Glutamatergic neuron (in vitro differentiated cells): ENCODE measurements at places on chromosomes 4 and X. TPM values are rescaled to one million over a fixed set of nuclear protein-coding genes. Genes with fewer than 3 reads are reported as not detected.

HAND2 gene
- not detected for total RNA-seq

GRCh38 chrX:127571834-127572233, 480.4 kb downstream of the ACTRT1 start:
- H3K27me3 ChIP-seq: no peaks in the 10 kb centered on the region
- no peaks in the 10 kb centered on the region for H3K36me3 ChIP-seq
- no peak overlapping the region for H3K27ac ChIP-seq
- no peaks in the 10 kb centered on the region for H3K4me1 ChIP-seq
- DNase-seq: no peak
- H3K4me3 ChIP-seq: no peak overlapping the region

TRIM75 gene
- total RNA-seq: 0.29 TPM

REELD1 gene
- not detected for total RNA-seq

DNA sequence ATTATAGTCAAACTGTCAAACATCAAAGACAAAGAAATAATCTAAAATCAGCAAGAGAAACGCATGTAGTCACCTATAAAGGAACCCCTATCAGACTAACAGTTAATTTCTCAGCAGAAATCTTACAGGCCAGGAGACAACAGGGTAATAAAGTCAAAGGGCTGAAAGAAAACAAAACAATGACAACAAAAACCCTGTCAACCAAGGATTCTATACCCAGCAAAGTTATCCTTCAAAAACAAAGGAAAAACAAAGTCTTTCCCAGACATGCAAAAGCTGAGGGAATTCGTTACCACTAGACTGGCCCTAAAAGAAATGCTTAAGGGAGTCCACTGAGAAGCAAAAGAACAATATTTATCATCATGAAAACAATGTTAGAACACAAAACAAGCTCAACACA, 22.1 kb downstream of the TMEM154 start:
- H3K27me3 ChIP-seq: peaks cover 3% of the 10 kb centered on the region
- no peak for DNase-seq
- H3K27ac ChIP-seq: no peak overlapping the region

CT45A10 gene
- not detected for total RNA-seq

- no peak for DNase-seq
- H3K27ac ChIP-seq: peak overlapping the region; percentile 53
- H3K4me1 ChIP-seq: peaks cover 14% of the 10 kb centered on the region
Measured at GRCh38 chr4:121712783-121713182, 16.0 kb upstream of the ANXA5 start.

AMTN gene
- total RNA-seq: not detected

DNA sequence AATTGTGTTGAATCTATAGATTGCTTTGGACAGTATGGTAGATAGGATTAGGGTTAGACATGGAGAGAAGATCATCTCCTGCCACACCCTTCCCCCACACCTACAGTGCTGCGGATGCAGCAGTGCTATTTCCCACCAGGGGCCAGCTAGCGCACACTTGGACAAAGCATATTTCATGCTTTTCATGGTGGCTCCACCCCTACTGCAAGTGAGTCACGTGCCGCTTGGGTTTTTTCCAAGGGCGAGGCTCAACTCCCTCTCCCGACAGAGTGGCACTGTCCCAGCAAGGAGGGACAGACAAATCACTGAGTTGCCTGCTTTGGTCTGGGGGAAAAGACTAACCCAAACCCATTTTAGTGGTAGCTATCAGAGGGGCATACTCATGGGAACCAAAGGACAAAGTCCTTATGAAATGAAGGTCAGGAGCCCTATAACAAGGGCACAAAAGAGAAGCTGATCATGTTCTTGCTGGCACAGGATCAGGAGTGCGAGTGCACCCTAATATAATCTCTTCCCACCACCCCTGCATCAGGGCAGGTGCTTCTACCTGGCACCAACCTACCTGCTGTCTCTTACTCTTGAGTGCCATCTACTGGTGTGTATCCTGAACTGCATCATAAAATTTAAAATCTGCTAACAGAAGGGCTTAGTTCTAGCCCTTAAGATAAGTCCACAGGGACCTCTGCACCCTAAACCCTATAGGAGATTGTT, 55.1 kb upstream of the PGAM4 start:
- no peak overlapping the region for H3K27ac ChIP-seq
- DNase-seq: no peak
- H3K27me3 ChIP-seq: no peaks in the 10 kb centered on the region
- H3K36me3 ChIP-seq: no peaks in the 10 kb centered on the region

GRCh38 chr4:164866817-164867490, 10.0 kb upstream of the APELA start:
- peaks cover 2% of the 10 kb centered on the region for H3K4me1 ChIP-seq
- H3K36me3 ChIP-seq: no peaks in the 10 kb centered on the region
- no peak overlapping the region for H3K27ac ChIP-seq
- DNase-seq: no peak
- no peak overlapping the region for H3K4me3 ChIP-seq
- H3K27me3 ChIP-seq: no peaks in the 10 kb centered on the region

GRCh38 chrX:133674726-133675470, 259.6 kb upstream of the GPC4 start:
- no peaks in the 10 kb centered on the region for H3K27me3 ChIP-seq
- no peak overlapping the region for H3K27ac ChIP-seq
- no peak for DNase-seq
- peaks cover 15% of the 10 kb centered on the region for H3K4me1 ChIP-seq
- no peaks in the 10 kb centered on the region for H3K36me3 ChIP-seq
- no peak overlapping the region for H3K4me3 ChIP-seq

AFM gene
- total RNA-seq: not detected

BCLAF3 gene
- total RNA-seq: 22.3 TPM

CHM gene
- total RNA-seq: 25.2 TPM

GRCh38 chrX:57282568-57282967, 3.9 kb upstream of the FAAH2 start:
- DNase-seq: no peak
- H3K27me3 ChIP-seq: no peaks in the 10 kb centered on the region
- no peak overlapping the region for H3K4me3 ChIP-seq
- no peak overlapping the region for H3K27ac ChIP-seq

DNA sequence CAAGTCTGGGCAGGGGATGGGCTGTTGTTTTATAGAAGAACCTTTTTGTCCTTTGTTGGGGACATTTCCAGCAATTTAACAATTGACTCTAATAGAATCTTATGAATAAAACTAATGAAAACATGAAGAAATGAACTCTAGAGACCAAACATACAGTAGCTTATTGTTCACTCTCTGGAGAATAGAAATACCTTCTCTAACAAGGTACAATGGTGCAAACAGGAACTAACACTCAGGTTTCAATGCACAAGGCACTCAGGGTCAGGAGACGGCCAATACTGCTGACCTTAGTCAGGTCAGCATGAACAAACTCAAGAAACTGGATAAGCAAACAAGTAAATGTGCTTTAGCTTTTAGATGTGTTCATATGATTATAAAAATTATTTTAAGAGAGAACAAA, 39.6 kb upstream of the FBXW7 start:
- H3K4me3 ChIP-seq: no peak overlapping the region
- peaks cover 3% of the 10 kb centered on the region for H3K4me1 ChIP-seq
- no peaks in the 10 kb centered on the region for H3K27me3 ChIP-seq
- no peaks in the 10 kb centered on the region for H3K36me3 ChIP-seq

DNA sequence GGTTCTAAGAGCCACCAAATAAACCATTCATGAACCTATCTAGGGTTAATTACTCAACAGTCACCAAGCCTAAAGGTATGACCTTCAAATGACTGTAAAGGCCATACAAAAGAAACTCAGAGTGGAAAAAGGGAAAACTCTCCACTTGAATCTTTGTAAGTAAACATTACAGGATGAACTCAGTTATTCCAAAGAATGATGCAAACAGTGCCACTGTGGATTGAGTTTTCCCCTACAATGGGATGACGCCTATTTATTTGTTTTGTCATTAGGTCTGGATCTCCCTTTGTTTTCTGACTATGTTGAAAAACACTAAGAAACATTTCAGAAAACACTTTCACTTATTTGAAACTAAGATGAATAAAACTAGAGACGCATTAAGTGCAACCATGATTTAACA, 12.7 kb downstream of the NUDT6 start:
- DNase-seq: no peak
- no peak overlapping the region for H3K4me3 ChIP-seq
- H3K36me3 ChIP-seq: no peaks in the 10 kb centered on the region
- no peaks in the 10 kb centered on the region for H3K27me3 ChIP-seq

DNA sequence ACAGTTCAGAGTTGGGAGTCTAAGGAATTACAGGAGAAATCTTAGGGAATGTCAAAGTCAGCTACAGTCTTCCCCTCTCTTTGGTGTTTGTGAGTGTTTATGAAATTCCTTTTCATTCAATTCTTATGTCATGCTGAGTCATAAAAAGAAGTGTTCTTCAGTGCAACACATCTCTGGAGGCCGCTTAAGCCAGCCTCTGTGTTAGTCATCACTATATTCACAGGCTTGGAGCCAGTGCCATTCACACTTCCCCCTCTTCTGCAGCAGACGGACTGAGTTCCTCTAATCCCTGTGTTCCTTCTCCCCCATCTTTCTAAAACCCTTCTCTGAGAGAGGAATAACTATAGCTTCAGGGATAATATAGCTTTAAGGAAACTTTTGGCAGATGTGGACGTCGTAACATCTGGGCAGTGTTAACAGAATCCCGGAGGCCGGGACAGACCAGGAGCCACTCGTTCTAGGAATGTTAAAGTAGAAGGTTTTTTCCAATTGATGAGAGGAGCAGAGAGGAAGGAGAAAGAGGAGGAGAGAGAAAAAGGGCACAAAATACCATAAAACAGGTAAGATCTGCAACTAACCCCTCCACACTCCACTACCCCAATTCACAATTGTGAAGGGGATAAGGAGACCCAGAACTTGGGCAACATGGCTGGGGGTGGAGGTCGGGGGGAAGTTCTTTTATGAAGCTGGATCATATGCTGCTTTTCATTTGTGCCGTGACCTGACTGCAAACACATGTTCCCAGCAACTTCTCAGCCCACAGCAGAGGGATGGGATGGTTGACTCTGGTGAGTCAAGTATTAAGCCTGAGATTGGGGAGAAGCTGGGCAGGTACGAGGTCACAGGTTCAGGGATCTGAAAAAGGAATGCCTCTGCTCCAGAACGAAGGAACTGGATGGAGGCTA, at the start of gene SRPX2:
Gene SRPX2 (plus strand): TSS at position 244 of the 905 bp plus-strand sequence. CDS start 2,124 bp downstream, outside the sequence.
- H3K4me3 ChIP-seq: no peak within 1 kb of the TSS
- H3K27me3 ChIP-seq: no peaks in the 10 kb centered on the region
- no peak for DNase-seq

DNA sequence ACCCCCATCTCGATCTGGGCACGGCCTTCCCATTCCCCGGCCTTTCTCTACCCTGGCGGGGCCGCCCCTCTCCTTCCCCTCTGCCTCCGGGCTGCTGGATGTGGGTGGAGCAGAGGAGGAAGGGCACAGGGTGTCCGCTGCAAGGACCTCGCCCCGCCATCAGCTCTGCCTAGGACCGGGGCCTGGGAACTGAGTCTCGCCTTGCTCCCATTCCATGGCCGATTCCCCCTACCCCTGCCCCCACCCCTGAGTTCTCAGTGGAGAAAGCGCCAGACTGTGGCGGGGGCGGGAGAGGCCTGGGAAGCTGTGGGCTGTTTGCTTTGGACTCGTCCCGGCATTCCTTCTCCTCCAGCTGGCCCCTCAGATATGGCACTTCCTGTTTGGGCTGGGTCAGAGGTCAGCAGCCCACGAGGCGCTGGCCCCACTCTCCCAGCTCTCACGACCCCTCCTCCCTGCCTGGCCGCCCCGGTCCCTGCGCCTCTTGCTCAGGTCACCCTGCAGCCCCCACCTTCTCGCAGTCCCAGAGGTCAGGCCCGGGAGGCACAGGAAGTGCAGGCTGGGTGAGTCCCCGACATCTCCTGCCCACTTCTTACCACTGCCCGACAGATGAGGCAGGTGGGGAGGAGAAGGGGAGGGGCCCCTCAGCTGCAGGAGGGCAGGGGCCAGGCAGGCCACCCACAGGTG, 6.4 kb upstream of the BGN start:
- no peak overlapping the region for H3K4me3 ChIP-seq
- no peaks in the 10 kb centered on the region for H3K36me3 ChIP-seq
- no peaks in the 10 kb centered on the region for H3K27me3 ChIP-seq
- DNase-seq: no peak
- H3K27ac ChIP-seq: no peak overlapping the region

IGFBP7 gene
- total RNA-seq: not detected

DNA sequence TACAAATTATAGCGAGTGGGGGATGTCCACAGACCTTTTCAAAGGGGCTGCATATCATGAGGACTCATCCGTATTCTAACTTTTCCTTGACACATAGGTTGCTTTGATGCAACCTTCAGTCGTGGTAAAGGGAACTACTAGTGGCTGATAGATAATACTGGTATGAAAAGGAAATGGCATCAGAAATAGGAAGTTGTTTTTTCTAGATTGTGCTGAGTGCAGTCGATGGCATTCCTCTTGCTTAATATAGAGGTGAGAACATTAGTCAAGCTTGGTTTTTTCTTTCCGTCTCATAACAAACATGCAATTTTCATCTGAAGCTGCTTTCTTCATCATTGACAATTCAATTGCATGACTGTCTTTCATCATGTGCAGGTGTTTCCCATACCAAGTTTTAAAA, 16.6 kb downstream of the ENPEP start:
- no peak for DNase-seq
- H3K36me3 ChIP-seq: no peaks in the 10 kb centered on the region
- H3K4me1 ChIP-seq: peaks cover 9% of the 10 kb centered on the region
- no peaks in the 10 kb centered on the region for H3K27me3 ChIP-seq
- H3K4me3 ChIP-seq: no peak overlapping the region
- no peak overlapping the region for H3K27ac ChIP-seq

RHOXF2B gene
- not detected for total RNA-seq

DNA sequence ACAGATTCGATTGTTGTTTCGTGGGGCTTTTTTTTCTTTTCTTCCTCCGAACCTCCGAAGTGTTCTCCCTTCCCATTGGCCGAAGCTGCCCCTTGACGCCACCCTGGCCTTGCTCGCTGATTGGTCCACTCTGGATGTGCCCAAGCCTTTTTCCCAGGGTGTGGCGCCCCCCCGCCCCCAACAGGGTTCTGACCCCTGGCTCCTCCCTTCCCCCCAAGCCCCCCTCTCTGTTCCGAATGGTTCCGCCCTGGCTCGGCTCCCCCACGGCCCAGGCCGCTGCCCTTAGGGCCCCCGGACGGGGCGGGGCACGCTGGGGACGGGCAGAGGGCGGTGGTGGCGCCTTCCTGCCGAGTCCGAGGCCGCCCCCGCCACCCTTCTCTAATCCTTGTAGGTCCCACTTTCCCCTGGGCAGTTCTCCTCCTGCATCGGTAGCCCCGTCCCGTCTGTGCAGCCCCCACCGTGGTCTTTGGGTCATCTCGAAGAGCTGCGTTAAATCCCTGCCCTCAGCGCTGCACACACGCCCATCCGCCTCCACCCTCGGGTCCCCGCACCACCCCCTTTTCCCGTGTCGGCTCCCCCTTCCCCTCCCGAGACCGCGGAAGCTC, 25.5 kb downstream of the UTP14A start:
- H3K36me3 ChIP-seq: no peaks in the 10 kb centered on the region
- H3K27me3 ChIP-seq: peaks cover 5% of the 10 kb centered on the region
- H3K4me1 ChIP-seq: peaks cover 3% of the 10 kb centered on the region
- DNase-seq: peak; percentile 90
- H3K27ac ChIP-seq: peak overlapping the region; percentile 95
- peak overlapping the region; percentile 96 for H3K4me3 ChIP-seq

DNA sequence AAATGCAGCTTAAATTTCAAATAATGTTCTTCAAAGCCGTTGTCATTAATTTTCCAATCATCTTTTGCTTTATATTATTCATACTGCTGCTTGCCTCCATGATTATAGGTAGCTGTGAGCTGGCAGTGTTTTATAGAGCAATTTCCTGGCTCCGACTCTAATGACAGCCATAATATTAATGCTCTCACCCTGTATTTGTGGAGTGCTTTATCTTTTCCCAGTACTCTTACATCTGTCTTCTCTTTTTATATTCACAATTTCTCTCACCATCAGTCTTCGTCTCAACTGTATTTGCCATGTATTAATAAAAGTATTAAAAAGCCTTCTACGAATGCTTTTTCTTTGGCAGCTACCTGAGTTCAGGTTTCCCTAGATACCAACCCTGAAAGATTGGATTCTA, 21.0 kb downstream of the ATXN3L start:
- no peaks in the 10 kb centered on the region for H3K4me1 ChIP-seq
- H3K27me3 ChIP-seq: no peaks in the 10 kb centered on the region
- H3K27ac ChIP-seq: no peak overlapping the region
- no peak overlapping the region for H3K4me3 ChIP-seq
- no peak for DNase-seq
- no peaks in the 10 kb centered on the region for H3K36me3 ChIP-seq
